Prostate gland (tissue), 2 donors: ENCODE measurements at places on chromosomes 6 and 20. TPM values are rescaled to one million over a fixed set of nuclear protein-coding genes. Genes with fewer than 3 reads are reported as not detected.

GRCh38 chr6:10759884-10760329, 12.3 kb downstream of the TMEM14B start:
- DNase-seq = no peak
- H3K4me3 ChIP-seq = no peak overlapping the region
- H3K27ac ChIP-seq = no peak overlapping the region

DNA sequence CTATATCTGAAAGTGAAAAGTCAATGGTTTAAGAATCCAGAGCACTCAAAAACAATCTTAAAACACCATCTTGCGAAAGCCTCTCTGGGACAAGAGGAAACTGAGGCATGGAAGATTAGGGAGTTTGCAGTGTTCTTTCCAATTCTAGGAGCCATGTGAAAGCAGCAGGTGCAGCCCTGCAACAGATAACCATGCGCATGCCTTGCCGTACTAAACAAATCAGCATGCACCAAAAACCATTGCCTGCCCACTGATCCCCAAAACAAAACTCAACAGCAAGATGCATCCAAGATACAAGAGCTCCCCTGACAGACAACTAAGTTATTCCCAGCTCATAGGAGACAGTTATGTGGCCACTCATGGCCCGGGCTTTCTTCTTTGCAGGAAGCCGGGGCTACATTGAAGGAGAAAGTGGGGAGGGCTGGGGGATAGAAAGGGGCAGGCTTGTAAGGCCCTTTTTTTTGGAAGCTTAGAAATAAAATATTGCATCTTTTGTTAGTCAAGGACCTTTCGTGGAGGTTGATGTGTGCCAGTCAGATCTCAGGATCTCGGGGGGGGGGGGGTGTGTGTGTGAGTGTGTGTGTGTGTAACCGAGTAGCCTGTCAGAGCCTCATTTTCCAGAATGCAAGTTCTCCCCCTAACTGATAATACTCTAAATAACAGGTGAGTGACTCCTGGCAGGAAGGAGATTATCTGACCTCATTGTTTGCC, 178.4 kb downstream of the MBOAT1 start:
- no peaks in the 10 kb centered on the region for H3K4me1 ChIP-seq
- no peak for DNase-seq
- H3K4me3 ChIP-seq = no peak overlapping the region
- no peaks in the 10 kb centered on the region for H3K36me3 ChIP-seq
- no peaks in the 10 kb centered on the region for H3K27me3 ChIP-seq
- H3K27ac ChIP-seq = no peak overlapping the region

SMPDL3A gene
- 30.7 TPM for total RNA-seq

SLC17A2 gene
- not detected for total RNA-seq

PBOV1 gene
- not detected for total RNA-seq

SPDEF gene
- 738 TPM for total RNA-seq

- H3K27me3 ChIP-seq = no peaks in the 10 kb centered on the region
- no peak overlapping the region for H3K4me3 ChIP-seq
- DNase-seq = no peak
- no peaks in the 10 kb centered on the region for H3K4me1 ChIP-seq
- no peak overlapping the region for H3K27ac ChIP-seq
- H3K36me3 ChIP-seq = no peaks in the 10 kb centered on the region
Measured at GRCh38 chr6:8207869-8208191, 105.5 kb upstream of the EEF1E1 start.

GRCh38 chr6:34018961-34019606, 126.8 kb downstream of the GRM4 start:
- H3K4me3 ChIP-seq = no peak overlapping the region
- no peaks in the 10 kb centered on the region for H3K4me1 ChIP-seq
- H3K27me3 ChIP-seq = no peaks in the 10 kb centered on the region
- H3K36me3 ChIP-seq = no peaks in the 10 kb centered on the region
- no peak for DNase-seq
- H3K27ac ChIP-seq = no peak overlapping the region

PKIB gene
- 12.8 TPM for total RNA-seq

DNA sequence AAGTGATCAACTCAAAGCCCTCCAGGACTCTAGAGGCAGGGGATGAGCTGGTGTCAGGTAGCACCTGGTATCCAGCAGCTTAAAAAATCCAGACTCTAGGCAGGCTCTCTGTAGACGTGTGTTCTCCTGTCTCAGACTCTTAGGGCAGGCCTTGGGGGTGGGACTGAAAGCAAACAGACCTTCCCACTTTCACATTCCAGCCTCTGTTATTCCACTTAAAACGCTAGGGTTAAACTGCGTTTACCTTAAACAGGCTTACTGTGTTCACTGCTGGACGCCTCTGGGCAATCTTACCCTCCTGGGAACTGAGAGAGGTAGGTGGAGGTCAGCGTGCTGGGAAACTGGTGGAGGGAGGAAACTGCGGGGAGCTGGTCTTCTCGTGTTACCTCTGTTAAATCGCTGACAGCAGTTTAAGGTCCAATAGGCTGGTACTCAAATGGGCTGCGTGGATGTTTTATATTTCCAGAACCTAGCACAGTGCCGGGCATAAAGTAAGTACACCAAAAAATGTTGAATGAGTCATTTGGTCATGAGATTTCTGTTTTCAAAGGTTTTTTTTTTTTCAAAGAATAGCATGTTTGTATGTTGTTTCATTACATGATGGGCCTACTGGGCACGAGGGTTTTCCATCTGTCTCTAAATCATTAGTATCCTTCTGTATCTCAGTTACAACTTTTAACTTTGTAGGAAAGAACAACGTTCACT, at the start of gene GCNT2:
Gene GCNT2, plus strand, starts transcription at position 248 of the 705 bp plus-strand sequence. CDS start 7,561 bp downstream, outside the sequence.
- H3K27ac ChIP-seq = peak within 1 kb of the TSS; percentile 62
- no peaks in the 10 kb centered on the region for H3K36me3 ChIP-seq
- no peak within 1 kb of the TSS for H3K4me3 ChIP-seq
- no peaks in the 10 kb centered on the region for H3K27me3 ChIP-seq

SCUBE3 gene
- total RNA-seq = 3.4 TPM

- DNase-seq = no peak
- no peak overlapping the region for H3K4me3 ChIP-seq
- H3K27me3 ChIP-seq = no peaks in the 10 kb centered on the region
- H3K36me3 ChIP-seq = no peaks in the 10 kb centered on the region
- no peaks in the 10 kb centered on the region for H3K4me1 ChIP-seq
Measured at GRCh38 chr20:53805895-53806384, 212.3 kb upstream of the ZNF217 start.

GRCh38 chr6:156009656-156010055, 554.0 kb upstream of the NOX3 start:
- H3K27me3 ChIP-seq = no peaks in the 10 kb centered on the region
- H3K4me1 ChIP-seq = no peaks in the 10 kb centered on the region
- H3K27ac ChIP-seq = no peak overlapping the region
- H3K4me3 ChIP-seq = no peak overlapping the region
- H3K36me3 ChIP-seq = no peaks in the 10 kb centered on the region
- DNase-seq = no peak

GRCh38 chr6:37160922-37161778, 8.8 kb upstream of the PIM1 start:
- H3K27ac ChIP-seq = no peak overlapping the region
- peaks cover 4% of the 10 kb centered on the region for H3K4me1 ChIP-seq
- no peak for DNase-seq
- H3K36me3 ChIP-seq = no peaks in the 10 kb centered on the region

- no peak overlapping the region for H3K4me3 ChIP-seq
- H3K36me3 ChIP-seq = no peaks in the 10 kb centered on the region
- H3K27me3 ChIP-seq = no peaks in the 10 kb centered on the region
- no peak overlapping the region for H3K27ac ChIP-seq
- DNase-seq = no peak
- no peaks in the 10 kb centered on the region for H3K4me1 ChIP-seq
Measured at GRCh38 chr20:12152996-12153395, 235.3 kb downstream of the BTBD3 start.

ZBTB12 gene
- 3.8 TPM for total RNA-seq

ZFAND3 gene
- total RNA-seq = 43.5 TPM

GLP1R gene
- not detected for total RNA-seq

GRCh38 chr6:21873562-21873961, 280.0 kb downstream of the SOX4 start:
- H3K27me3 ChIP-seq = no peaks in the 10 kb centered on the region
- H3K27ac ChIP-seq = no peak overlapping the region
- no peaks in the 10 kb centered on the region for H3K4me1 ChIP-seq
- H3K4me3 ChIP-seq = no peak overlapping the region

GTSF1L gene
- 7.2 TPM for total RNA-seq

- H3K27me3 ChIP-seq = no peaks in the 10 kb centered on the region
- H3K27ac ChIP-seq = peak overlapping the region; percentile 26
- H3K4me1 ChIP-seq = no peaks in the 10 kb centered on the region
- no peak for DNase-seq
Measured at GRCh38 chr20:53794529-53795115, 201.0 kb upstream of the ZNF217 start.

SLC22A3 gene
- total RNA-seq = 50.2 TPM

GRCh38 chr20:25378189-25378883, 12.3 kb downstream of the ABHD12 start:
- no peaks in the 10 kb centered on the region for H3K4me1 ChIP-seq
- no peak for DNase-seq
- H3K27ac ChIP-seq = no peak overlapping the region
- H3K36me3 ChIP-seq = no peaks in the 10 kb centered on the region
- no peaks in the 10 kb centered on the region for H3K27me3 ChIP-seq

NFKBIE gene
- 20.8 TPM for total RNA-seq

TSHZ2 gene
- 35.1 TPM for total RNA-seq

- H3K4me1 ChIP-seq = no peaks in the 10 kb centered on the region
- H3K4me3 ChIP-seq = no peak overlapping the region
- H3K36me3 ChIP-seq = no peaks in the 10 kb centered on the region
Measured at GRCh38 chr6:71290611-71291010, 2.0 kb downstream of the OGFRL1 start.

GRCh38 chr20:47020231-47020630, 125.6 kb downstream of the EYA2 start:
- no peaks in the 10 kb centered on the region for H3K4me1 ChIP-seq
- H3K27ac ChIP-seq = peak overlapping the region; percentile 21
- H3K36me3 ChIP-seq = no peaks in the 10 kb centered on the region
- no peak for DNase-seq
- H3K4me3 ChIP-seq = no peak overlapping the region

- H3K27ac ChIP-seq = peak overlapping the region; percentile 31
- H3K27me3 ChIP-seq = no peaks in the 10 kb centered on the region
- H3K4me3 ChIP-seq = no peak overlapping the region
Measured at GRCh38 chr20:10668677-10669368, 5.0 kb downstream of the JAG1 start.

- H3K4me1 ChIP-seq = no peaks in the 10 kb centered on the region
- no peaks in the 10 kb centered on the region for H3K36me3 ChIP-seq
- no peaks in the 10 kb centered on the region for H3K27me3 ChIP-seq
- no peak for DNase-seq
- no peak overlapping the region for H3K27ac ChIP-seq
Measured at GRCh38 chr6:125480571-125480970, 178.8 kb upstream of the HDDC2 start.

HBS1L gene
- 72.1 TPM for total RNA-seq

- no peaks in the 10 kb centered on the region for H3K27me3 ChIP-seq
- no peak overlapping the region for H3K4me3 ChIP-seq
- no peak overlapping the region for H3K27ac ChIP-seq
- no peak for DNase-seq
Measured at GRCh38 chr6:16546861-16547260, 214.4 kb downstream of the ATXN1 start.

CALHM4 gene
- total RNA-seq = not detected

DNA sequence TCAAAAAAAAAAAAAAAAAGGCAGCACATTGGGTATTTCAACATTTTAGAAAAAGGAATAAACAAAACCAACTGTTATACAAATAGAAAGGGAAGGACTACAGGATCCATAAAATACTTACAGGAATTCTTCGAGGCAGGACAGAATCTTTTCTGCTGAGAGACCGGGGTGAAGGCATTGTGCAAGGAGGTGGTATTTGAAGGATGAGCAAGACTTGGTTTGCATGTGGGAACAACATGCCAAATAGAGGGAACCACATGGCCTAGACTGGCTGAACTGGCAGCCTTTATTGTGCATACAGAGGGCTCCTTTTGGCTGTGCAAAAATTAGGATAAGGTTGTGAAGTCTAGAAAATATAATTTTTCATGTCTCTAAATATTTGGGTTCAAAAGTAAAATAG, 62.9 kb downstream of the SCAND1 start:
- H3K36me3 ChIP-seq = no peaks in the 10 kb centered on the region
- no peak overlapping the region for H3K4me3 ChIP-seq
- H3K27ac ChIP-seq = no peak overlapping the region

DNA sequence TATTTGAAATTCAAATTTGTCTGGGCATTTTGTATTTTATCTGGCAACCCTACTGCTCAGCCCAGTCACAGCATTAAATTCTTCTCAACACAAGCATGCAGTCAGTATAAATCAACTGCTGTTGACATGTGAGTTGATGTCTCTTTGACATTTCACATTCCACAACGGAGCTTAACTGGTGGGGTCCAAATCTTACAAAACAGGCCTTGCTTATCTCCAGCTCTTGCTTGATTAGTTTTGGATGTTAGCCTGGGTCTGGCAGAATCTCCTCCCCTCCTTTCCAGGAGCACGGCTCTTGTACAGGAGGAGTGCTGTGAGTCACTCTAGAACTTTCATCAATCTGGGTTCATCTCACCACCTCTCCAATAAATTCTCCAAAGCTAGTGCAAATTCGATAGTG, 80.8 kb upstream of the PHACTR1 start:
- no peak overlapping the region for H3K27ac ChIP-seq
- DNase-seq = no peak
- H3K4me1 ChIP-seq = no peaks in the 10 kb centered on the region
- no peak overlapping the region for H3K4me3 ChIP-seq

GRCh38 chr6:157107915-157108651, 215.2 kb downstream of the TMEM242 start:
- no peak for DNase-seq
- H3K4me3 ChIP-seq = no peak overlapping the region
- no peaks in the 10 kb centered on the region for H3K4me1 ChIP-seq
- no peak overlapping the region for H3K27ac ChIP-seq
- H3K36me3 ChIP-seq = no peaks in the 10 kb centered on the region

GRCh38 chr6:136494059-136494458, 56.2 kb downstream of the MAP7 start:
- no peaks in the 10 kb centered on the region for H3K36me3 ChIP-seq
- no peaks in the 10 kb centered on the region for H3K27me3 ChIP-seq
- H3K4me3 ChIP-seq = no peak overlapping the region

- no peak overlapping the region for H3K4me3 ChIP-seq
- no peaks in the 10 kb centered on the region for H3K4me1 ChIP-seq
- H3K27ac ChIP-seq = no peak overlapping the region
- H3K36me3 ChIP-seq = no peaks in the 10 kb centered on the region
- H3K27me3 ChIP-seq = no peaks in the 10 kb centered on the region
Measured at GRCh38 chr6:83411731-83412130, 19.1 kb downstream of the ME1 start.

DNA sequence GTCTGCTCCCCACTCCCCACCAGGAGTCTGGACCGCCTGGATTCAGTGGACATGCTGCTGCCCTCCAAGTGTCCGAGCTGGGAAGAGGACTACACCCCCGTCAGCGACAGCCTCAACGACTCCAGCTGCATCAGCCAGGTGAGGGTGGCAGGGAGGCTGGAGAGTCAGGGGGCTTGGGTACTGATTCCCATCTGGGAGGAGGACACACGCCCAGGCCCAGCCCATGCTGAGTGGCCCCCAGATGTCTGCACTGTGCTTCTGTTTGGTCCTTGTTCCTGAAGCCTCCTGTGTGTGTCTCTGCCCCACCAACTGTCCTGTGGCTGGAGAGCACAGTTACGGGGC, 101.6 kb upstream of the MYL9 start:
- DNase-seq = no peak
- H3K36me3 ChIP-seq = no peaks in the 10 kb centered on the region
- H3K4me3 ChIP-seq = no peak overlapping the region
- no peaks in the 10 kb centered on the region for H3K4me1 ChIP-seq
